ENCODE measurements at places on chromosomes 1 and 21. TPM values are rescaled to one million over a fixed set of nuclear protein-coding genes. Genes with fewer than 3 reads are reported as not detected.

GRCh38 chr1:14915356-14916054 is 238.0 kb upstream of the TMEM51 start:
- no peak overlapping the region for H3K4me3 ChIP-seq
- peak; percentile 71 for DNase-seq

- peak overlapping the region; percentile 99 for H3K27ac ChIP-seq
- H3K4me3 ChIP-seq = peak overlapping the region; percentile 38
- H3K4me1 ChIP-seq = peaks cover 31% of the 10 kb centered on the region
- no peaks in the 10 kb centered on the region for H3K27me3 ChIP-seq
- no peaks in the 10 kb centered on the region for H3K36me3 ChIP-seq
These were observed 12.2 kb downstream of the ADAMTSL4 start for GRCh38 chr1:150561254-150561973.

GRCh38 chr1:207321790-207322645 is 540 bp downstream of the CD55 start:
- peaks cover 15% of the 10 kb centered on the region for H3K36me3 ChIP-seq
- H3K27me3 ChIP-seq = no peaks in the 10 kb centered on the region
- peak overlapping the region; percentile 79 for H3K27ac ChIP-seq
- DNase-seq = peak; percentile 11
- H3K4me1 ChIP-seq = peaks cover 4% of the 10 kb centered on the region
- H3K4me3 ChIP-seq = peak overlapping the region; percentile 51

- H3K4me1 ChIP-seq = peaks cover 6% of the 10 kb centered on the region
- H3K4me3 ChIP-seq = no peak overlapping the region
- H3K27ac ChIP-seq = no peak overlapping the region
These were observed 36.4 kb downstream of the CHML start for GRCh38 chr1:241603731-241604245.

DNA sequence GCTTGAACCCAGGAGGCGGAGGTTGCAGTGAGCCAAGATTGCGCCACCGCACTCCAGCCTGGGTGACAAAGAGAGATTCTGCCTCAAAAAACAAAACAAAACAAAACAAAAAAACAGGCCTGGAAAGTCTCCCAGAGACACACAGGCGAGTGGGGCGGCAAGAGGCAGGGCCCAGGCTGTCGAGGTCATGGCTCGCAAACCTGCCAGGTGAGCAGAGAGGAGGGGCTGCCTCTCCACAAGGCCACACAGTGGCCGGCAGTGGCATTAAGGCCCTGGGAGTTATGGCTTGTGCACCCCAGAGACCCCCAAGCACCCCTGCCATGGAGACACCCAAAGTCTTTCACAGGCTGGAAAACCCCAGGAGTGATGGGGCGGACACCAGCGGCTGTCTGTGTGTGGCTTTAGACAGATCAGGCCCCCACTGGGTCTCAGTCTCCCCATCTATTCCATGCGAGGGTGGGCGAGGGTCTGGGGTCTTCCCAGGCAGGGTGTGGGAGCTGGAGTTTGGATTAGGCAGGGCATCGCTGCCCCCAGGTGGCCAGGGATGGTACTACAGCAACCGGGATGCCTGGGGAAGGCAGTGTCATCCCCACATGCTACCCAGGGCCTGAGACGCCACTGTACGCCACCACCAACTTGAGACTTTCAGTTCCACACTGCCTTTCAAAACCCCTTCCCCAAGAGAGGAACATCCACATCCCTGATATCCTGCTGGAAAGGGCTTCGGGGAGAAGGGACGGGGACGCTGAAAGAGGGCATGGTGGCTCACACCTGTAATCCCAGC is 7.3 kb upstream of the CTRC start:
- no peaks in the 10 kb centered on the region for H3K27me3 ChIP-seq
- peaks cover 11% of the 10 kb centered on the region for H3K4me1 ChIP-seq
- H3K27ac ChIP-seq = no peak overlapping the region
- H3K4me3 ChIP-seq = no peak overlapping the region

DNA sequence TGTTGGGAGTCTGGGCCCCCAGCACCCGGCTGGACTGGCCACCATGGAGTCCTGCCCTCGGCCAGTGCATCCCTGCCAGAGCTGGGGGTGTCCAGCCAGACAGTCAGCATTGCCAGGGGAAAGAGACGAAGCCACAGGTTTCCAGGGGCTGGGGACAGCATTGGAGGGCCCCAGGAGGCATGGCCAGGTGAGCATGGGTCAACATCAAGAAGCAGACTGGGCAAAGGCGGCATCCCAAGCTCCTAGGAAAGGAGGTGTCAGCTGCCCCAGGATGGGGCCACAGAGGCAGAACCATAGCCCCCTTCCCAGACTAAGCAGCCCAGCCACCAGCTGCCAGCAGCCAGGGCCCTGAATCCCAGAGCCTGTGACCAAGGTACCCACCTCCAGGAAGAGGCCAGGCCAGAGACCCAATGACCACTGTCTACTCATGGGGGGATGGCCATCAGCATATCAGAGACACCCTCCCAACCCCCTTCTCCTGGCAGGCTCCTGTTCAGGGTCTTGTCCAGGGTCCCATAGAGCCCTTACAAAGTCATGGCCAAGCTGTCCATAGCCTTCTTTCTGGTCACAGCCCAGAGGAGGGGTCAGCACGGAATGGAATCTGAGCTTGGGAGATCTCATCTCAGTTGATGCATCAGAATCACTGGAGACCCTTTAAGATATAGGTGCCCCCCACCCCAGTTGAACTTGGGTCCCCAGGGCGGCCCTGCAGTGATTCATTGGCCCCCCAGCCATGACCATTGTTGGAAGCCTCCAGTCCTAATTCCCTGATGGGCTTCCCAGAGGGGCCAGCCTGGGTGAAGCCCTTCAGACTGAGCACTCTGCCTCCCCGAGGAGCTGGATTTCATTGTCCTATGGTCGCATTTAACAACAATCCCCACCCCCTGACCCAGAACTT is 32.5 kb downstream of the WNT3A start:
- H3K27me3 ChIP-seq = peaks cover 59% of the 10 kb centered on the region
- DNase-seq = no peak
- H3K4me3 ChIP-seq = no peak overlapping the region
- no peaks in the 10 kb centered on the region for H3K4me1 ChIP-seq
- H3K27ac ChIP-seq = no peak overlapping the region
- H3K36me3 ChIP-seq = no peaks in the 10 kb centered on the region

DNA sequence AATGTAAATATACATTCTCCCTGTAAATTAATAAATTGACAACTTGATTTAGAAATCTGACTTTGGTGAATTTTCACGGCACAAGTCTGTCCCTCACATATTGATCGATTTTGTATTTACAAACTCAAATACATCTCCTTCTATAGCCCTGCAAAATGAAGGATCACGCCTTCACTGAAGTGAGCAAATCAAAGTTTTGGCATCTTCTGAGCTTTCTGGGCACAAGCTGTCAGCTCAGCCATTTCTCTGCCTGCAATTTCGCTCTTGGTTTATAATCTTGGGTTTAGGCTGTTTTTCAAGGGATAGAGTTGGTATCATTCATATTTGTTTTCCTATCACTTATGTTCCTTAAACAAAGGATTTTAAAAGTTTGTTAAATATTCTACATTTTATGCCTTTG is 25.8 kb downstream of the ANP32E start:
- H3K27me3 ChIP-seq = no peaks in the 10 kb centered on the region
- DNase-seq = no peak
- H3K4me3 ChIP-seq = no peak overlapping the region
- no peaks in the 10 kb centered on the region for H3K36me3 ChIP-seq

- peaks cover 8% of the 10 kb centered on the region for H3K4me1 ChIP-seq
- H3K36me3 ChIP-seq = peaks cover 6% of the 10 kb centered on the region
- H3K27me3 ChIP-seq = no peaks in the 10 kb centered on the region
These were observed 10.2 kb downstream of the UAP1 start for GRCh38 chr1:162571696-162572095.

- peaks cover 13% of the 10 kb centered on the region for H3K27me3 ChIP-seq
- no peak overlapping the region for H3K4me3 ChIP-seq
- DNase-seq = no peak
- no peak overlapping the region for H3K27ac ChIP-seq
These were observed 27.5 kb upstream of the JUN start for GRCh38 chr1:58811303-58811702.

DNA sequence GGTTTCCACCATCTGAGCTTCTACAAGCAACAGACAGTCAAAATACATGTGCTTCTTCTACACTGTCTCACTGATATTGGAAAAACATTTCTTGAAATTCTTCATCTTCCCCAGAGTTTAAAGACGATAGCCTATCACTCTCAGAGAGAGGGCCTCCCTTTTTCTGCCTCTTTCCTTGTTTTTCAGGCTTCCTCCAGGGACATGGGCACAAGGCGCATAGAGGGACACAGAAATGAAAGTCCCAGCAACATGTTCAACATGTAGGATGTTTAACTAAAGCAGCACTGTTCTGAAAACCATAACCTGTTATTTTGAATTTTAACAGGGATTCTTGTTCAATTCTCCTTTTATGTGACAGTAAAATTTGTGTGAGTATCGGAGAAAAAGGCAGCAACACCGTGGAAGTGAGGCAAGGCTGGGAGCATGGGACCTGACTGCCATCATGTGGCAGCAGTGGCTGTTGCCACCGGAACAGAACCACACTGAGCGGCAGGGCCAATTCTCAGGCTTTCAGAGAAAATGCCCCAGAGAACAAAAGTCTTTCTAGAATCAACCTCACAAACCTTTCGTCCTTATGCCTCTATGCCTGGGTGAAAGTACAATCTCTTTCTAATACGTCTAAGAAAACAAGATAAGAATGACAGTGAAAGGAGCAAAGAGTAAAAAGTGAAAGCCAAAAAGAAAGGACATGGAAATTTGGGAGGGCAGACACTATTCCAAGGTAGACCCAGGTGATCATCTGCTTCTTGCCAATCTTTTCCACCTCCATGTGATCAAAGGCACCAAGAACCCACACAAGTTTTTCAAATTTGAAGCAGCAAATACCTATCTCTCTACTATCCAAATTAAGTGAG is 54.5 kb downstream of the PCNX2 start:
- peak; percentile 75 for DNase-seq
- H3K36me3 ChIP-seq = no peaks in the 10 kb centered on the region
- no peaks in the 10 kb centered on the region for H3K27me3 ChIP-seq

- H3K4me1 ChIP-seq = peaks cover 23% of the 10 kb centered on the region
- peaks cover 23% of the 10 kb centered on the region for H3K36me3 ChIP-seq
- H3K4me3 ChIP-seq = peak overlapping the region; percentile 92
These were observed 838 bp upstream of the RSRP1 start for GRCh38 chr1:25247829-25248754.

DNA sequence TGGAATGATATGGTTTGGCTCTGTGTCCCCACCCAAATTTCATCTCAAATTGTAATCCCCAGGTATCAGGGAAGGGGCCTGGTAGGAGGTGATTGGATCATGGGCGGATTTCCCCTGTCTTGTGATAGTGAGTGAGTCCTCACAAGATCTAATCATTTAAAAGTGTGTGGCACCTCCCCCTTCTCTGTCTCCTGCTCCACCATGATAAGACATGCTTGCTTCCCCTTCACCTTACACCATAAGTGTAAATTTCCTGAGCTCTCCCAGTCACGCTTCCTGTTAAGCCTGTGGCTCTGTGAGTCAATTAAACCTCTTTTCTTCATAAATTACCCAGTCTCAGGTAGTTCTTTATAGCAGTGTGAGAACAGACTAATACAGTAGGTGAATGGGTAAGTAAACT is 109.3 kb downstream of the DMRTB1 start:
- no peaks in the 10 kb centered on the region for H3K36me3 ChIP-seq
- no peak overlapping the region for H3K27ac ChIP-seq
- no peak for DNase-seq
- H3K4me1 ChIP-seq = peaks cover 8% of the 10 kb centered on the region
- no peaks in the 10 kb centered on the region for H3K27me3 ChIP-seq
- H3K4me3 ChIP-seq = no peak overlapping the region

DNA sequence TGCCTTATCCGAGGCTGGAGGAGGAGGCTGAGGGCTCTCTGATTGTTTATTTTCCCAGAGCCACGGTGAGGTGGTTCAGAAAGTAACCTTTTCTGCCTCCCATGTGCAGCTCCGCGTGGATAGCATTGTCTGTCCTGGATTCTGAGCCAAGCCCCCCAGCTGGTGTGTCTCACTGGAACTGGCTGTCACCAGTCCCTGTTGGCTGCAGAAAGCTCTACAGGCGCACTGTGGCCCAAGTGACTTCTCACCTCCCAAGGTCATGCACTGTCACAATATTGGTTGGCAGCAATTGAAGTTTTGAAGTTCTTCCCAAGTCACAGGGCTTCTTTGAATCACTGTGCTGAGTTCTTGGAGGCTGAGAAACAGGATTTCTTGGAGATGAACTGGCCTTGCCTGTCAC is 8.2 kb downstream of the BMP8A start:
- H3K27ac ChIP-seq = peak overlapping the region; percentile 34
- H3K4me3 ChIP-seq = no peak overlapping the region
- peaks cover 8% of the 10 kb centered on the region for H3K27me3 ChIP-seq
- peak; percentile 56 for DNase-seq
- H3K4me1 ChIP-seq = peaks cover 5% of the 10 kb centered on the region
- no peaks in the 10 kb centered on the region for H3K36me3 ChIP-seq

The FMO1 gene
- total RNA-seq = not detected

The CYP4Z1 gene
- not detected for total RNA-seq

The KCNJ9 gene
- total RNA-seq = 0.03 TPM

The ESRRG gene
- 47.1 TPM for total RNA-seq

The SYTL1 gene
- total RNA-seq = 14.7 TPM

The RGSL1 gene
- total RNA-seq = not detected

The LIN9 gene
- total RNA-seq = 11.3 TPM

The PIGR gene
- not detected for total RNA-seq
